Stimulated activated CD4-positive, alpha-beta T cell treated with anti-CD3 and anti-CD28 coated beads, Interleukin-2, amount 100 ng/mL, for 4 hours (primary cell): ENCODE measurements at places on chromosomes 12 and 14.

DNA sequence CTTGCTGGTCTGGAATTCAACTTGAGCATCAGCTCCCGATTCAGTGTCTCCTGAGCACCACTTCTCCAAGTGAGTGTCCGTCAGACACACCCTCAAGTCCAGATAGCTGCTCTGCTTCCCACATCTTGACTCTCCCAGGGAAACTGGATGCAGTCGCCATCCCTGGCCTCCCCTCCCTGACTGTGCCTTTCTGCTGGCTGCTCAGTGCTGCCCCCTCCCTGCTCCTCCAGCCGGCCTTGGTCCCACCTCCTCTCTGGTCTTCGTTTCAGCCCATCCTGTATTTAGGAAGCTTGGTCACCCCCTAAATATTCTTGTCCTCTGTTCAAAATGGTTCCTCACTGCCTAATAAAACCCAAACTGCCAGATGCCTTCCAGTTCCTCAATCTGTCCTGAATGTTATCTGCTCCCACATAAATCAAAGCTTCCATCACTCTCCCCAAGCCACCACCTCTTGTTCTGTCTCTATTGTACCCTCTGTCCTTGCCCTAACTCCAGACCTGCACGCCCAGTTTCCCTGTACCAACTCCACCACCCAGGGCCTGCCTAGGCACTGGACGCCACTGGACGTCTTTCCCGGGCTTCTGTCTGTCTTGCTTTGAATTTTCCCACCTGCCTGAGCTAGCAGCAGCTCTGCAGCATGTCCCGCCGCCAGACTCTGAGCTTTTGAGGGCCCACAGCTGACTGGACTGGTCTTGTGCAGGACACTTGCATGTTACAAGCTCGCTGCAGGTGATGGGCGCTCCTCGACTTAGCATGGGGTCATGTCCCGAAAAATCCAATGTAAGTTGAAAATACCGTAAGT, 33.8 kb downstream of the CCDC92 start:
- no peak for DNase-seq

GRCh38 chr12:64621257-64621942, 11.1 kb downstream of the RASSF3 start:
- no peak for DNase-seq

DNA sequence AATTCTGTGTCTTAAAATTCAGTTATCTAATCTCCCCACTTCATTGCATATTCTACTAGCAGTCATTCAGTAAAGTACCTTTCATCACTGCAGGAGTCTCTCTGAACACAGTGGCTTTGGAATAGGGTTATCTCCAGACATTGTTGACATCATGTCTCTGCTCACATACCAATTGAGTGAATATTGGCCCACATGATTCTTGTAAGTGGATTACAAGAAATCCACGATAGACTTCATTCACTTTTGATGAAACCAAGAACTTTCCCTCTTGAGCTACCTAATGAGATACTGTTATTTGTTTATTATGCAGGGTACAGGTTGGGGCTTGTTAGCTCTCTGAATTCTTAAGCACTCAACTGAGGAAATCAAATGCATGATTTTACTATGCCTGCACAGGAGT, 284.9 kb downstream of the RAD51B start:
- no peak for DNase-seq

DNA sequence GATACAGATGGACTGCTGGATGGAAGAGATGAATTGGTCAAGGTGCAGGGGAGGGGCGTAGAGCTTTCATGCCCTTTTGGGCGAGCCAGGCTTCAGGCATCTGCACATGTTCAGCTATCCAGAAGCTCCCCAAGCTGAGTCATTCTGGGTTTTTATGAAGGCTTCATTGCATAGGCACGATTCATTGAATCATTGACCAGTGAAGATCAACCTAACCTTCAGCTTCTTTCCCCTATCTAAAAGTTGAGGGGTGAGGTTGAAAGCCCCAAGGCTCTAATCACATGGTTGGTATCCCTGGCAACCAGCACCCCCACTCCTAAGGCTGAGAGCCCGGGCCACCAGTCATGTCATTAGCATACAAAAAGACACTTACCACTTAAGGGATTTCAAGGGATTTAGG, 36.3 kb downstream of the RPS29 start:
- no peak for DNase-seq

- DNase-seq, result no peak
These were observed 12.1 kb downstream of the RNF212B start for GRCh38 chr14:23249824-23250223.

GRCh38 chr12:24821691-24822090, 127.2 kb downstream of the BCAT1 start:
- no peak for DNase-seq

DNA sequence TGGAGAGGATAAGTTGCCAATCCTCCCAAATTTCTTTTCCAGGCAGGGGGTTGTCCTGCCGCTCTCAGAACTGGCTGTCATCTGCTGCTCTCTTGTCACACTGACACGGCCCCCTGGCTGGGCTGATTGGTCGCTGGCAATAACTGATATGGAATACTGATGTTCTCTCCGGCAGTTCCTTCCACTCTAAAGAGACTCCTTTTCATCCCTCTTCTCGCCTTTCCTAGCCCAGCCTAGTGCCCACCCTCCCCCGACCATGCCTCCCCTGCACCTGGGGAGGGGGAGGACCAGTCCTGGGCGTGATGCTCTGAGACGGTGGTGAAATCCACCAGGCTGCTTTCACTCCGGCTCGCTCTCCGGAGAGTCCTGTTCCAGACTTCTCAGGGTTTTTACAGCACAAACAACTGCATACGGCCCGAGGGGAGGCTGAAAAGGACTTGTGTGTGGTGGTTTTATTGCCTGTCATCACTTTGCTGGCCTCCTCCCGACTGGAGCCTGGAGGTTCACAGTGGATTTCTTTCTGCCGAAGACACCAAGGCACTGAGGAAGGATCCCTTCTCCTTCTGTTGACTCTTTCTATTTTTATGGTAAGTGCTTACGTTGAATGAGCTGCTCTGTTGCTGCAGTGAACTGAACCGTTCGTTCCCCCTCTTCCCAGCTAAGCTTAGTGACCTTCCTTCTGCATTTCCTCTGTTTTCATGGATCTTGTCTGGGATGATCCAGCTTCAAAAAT, at the start of gene ANO4:
ANO4 (plus strand) TSS at position 336 of the 733 bp plus-strand sequence. CDS start 107,010 bp downstream, outside the sequence.
- DNase-seq, result no peak

DNA sequence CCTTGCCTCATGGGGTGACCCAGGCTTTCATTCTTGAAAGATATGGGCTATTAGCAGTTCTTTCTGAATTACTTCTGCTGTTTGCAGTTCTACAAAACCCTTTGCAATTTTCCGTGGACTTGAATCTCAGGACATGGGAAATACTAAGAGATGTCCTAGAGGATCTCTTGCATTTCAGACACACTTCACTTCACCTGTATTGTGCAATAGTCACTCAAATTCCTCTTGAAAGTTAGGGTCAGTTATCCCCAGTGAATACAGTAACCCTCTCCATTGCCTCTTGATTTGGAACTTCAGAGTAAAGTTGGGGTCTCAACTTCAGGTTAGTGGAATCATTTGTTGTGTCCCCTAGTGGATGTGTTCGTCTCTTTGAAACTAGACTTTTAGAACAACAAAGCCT, 31.8 kb downstream of the YLPM1 start:
- DNase-seq, result no peak

- peak; percentile 17 for DNase-seq
These were observed 32.4 kb downstream of the FERMT2 start for GRCh38 chr14:52918486-52918885.

DNA sequence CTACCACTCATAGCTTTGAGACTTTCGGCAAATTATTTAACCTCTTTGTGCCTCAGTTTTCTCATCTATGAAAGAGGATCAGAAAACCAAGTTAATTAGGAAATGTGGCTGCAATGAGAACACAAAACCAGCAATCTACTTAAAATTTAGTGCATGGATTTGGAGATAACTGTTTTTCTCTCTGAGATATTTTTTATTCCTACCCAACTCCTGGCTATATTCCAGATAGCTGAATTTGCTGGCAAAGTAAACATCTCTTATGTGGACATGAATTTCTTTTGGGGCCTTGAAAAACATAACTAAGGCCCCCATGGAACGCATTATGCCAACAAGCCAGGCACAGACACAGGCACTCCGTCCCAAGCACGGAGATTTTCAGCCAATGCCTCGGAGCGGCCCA, 53.4 kb upstream of the FOXN3 start:
- DNase-seq, result no peak

GRCh38 chr12:69872804-69873203, 47.8 kb downstream of the MYRFL start:
- no peak for DNase-seq
